ENCODE measurements at places on chromosomes 7 and 10. TPM values are rescaled to one million over a fixed set of nuclear protein-coding genes. Genes with fewer than 3 reads are reported as not detected.
A peak's percentile ranks its signal among the peaks of the same experiment; 100 is the strongest.

GRCh38 chr7:25776744-25777123 lies 375.3 kb upstream of the NFE2L3 start:
- no peak overlapping the region for H3K27ac ChIP-seq
- no peak overlapping the region for H3K4me3 ChIP-seq
- no peak for DNase-seq
- no peaks in the 10 kb centered on the region for H3K27me3 ChIP-seq
- H3K4me1 ChIP-seq = no peaks in the 10 kb centered on the region

GRCh38 chr10:1159131-1160061 lies 103.2 kb downstream of the WDR37 start:
- H3K27me3 ChIP-seq = peaks cover 1% of the 10 kb centered on the region
- H3K36me3 ChIP-seq = no peaks in the 10 kb centered on the region
- peak; percentile 62 for DNase-seq
- H3K27ac ChIP-seq = peak overlapping the region; percentile 2
- no peaks in the 10 kb centered on the region for H3K4me1 ChIP-seq
- no peak overlapping the region for H3K4me3 ChIP-seq

TMEM213 gene
- total RNA-seq = not detected

CYP3A4 gene
- total RNA-seq = not detected

- peaks cover 7% of the 10 kb centered on the region for H3K4me1 ChIP-seq
- peaks cover 22% of the 10 kb centered on the region for H3K36me3 ChIP-seq
- no peak overlapping the region for H3K27ac ChIP-seq
- DNase-seq = no peak
- H3K4me3 ChIP-seq = no peak overlapping the region
These were observed 81.0 kb downstream of the CYP51A1 start for GRCh38 chr7:92053312-92053711.

GRCh38 chr7:47508389-47509380 lies 73.2 kb downstream of the TNS3 start:
- no peaks in the 10 kb centered on the region for H3K4me1 ChIP-seq
- peaks cover 2% of the 10 kb centered on the region for H3K27me3 ChIP-seq
- DNase-seq = no peak
- H3K36me3 ChIP-seq = no peaks in the 10 kb centered on the region
- no peak overlapping the region for H3K4me3 ChIP-seq
- H3K27ac ChIP-seq = no peak overlapping the region

DNA sequence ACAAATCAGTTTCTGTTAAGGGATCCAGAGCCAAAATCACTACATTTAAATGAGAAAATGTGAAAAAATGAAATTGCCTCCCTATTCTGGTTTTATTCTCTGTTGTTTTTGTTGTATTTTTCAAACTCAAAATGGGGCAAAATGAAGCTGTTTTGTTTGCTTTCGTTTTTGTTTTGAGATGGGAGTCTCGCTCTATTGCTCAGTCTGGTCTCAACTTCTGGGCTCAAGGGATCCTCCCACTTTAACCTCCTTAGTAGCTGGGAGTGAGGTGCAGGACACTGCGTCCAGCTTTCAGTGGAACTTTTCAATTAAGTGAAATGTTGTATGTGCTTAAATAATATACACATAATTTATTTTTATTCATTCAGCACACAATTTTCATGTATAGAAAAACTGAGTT lies 205.0 kb downstream of the SORCS1 start:
- H3K4me3 ChIP-seq = no peak overlapping the region
- H3K36me3 ChIP-seq = no peaks in the 10 kb centered on the region
- H3K4me1 ChIP-seq = no peaks in the 10 kb centered on the region
- no peak overlapping the region for H3K27ac ChIP-seq

BAMBI gene
- 0.31 TPM for total RNA-seq

GRCh38 chr7:74057216-74057925 lies 26.2 kb upstream of the LIMK1 start:
- peaks cover 2% of the 10 kb centered on the region for H3K4me1 ChIP-seq
- DNase-seq = no peak
- H3K27me3 ChIP-seq = peaks cover 5% of the 10 kb centered on the region
- H3K27ac ChIP-seq = no peak overlapping the region

DNA sequence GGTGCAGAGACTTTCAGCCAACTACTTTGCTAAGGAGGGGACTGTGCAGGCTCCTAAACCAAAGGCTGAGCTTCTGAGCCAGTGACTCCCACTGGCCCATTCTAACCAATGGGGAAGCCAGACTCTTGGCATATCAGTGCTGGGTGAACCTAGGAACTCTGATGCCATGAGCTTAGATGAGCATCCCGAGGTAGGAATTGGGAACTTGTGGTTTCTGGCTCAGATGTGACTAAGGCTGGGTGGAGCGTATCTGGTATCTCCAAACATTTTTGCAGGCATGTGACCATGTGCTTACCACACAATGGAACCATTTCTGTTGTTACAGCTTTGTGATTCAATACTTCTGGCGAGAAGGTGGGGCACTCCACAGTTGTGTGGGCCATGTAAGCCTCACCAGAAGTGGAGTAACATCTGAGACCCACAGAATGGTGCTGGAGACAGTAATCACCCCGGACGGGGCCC lies 2.5 kb upstream of the AVPI1 start:
- H3K27me3 ChIP-seq = peaks cover 10% of the 10 kb centered on the region
- no peak overlapping the region for H3K27ac ChIP-seq
- peaks cover 14% of the 10 kb centered on the region for H3K4me1 ChIP-seq
- no peaks in the 10 kb centered on the region for H3K36me3 ChIP-seq
- DNase-seq = no peak

PTN gene
- total RNA-seq = not detected

- H3K27me3 ChIP-seq = peaks cover 2% of the 10 kb centered on the region
- peaks cover 4% of the 10 kb centered on the region for H3K36me3 ChIP-seq
- H3K4me3 ChIP-seq = no peak overlapping the region
- peaks cover 14% of the 10 kb centered on the region for H3K4me1 ChIP-seq
- H3K27ac ChIP-seq = no peak overlapping the region
- DNase-seq = no peak
These were observed 18.1 kb upstream of the DPYSL4 start for GRCh38 chr10:132168571-132169030.

- peaks cover 19% of the 10 kb centered on the region for H3K27me3 ChIP-seq
- peaks cover 35% of the 10 kb centered on the region for H3K36me3 ChIP-seq
- H3K4me1 ChIP-seq = peaks cover 29% of the 10 kb centered on the region
- H3K27ac ChIP-seq = peak within 1 kb of the TSS; percentile 95
- H3K4me3 ChIP-seq = peak within 1 kb of the TSS; percentile 93
These were observed at the start of gene PFKP for GRCh38 chr10:3067118-3067858. Gene PFKP (plus strand): TSS chr10:3067548. CDS start chr10:3067596, 48 bp downstream.

INA gene
- 0.92 TPM for total RNA-seq

CASD1 gene
- 13.4 TPM for total RNA-seq

- H3K4me3 ChIP-seq = no peak overlapping the region
- no peaks in the 10 kb centered on the region for H3K36me3 ChIP-seq
- no peak for DNase-seq
- no peaks in the 10 kb centered on the region for H3K4me1 ChIP-seq
- H3K27ac ChIP-seq = no peak overlapping the region
These were observed 100.1 kb upstream of the COL1A2 start for GRCh38 chr7:94294471-94295131.

DNA sequence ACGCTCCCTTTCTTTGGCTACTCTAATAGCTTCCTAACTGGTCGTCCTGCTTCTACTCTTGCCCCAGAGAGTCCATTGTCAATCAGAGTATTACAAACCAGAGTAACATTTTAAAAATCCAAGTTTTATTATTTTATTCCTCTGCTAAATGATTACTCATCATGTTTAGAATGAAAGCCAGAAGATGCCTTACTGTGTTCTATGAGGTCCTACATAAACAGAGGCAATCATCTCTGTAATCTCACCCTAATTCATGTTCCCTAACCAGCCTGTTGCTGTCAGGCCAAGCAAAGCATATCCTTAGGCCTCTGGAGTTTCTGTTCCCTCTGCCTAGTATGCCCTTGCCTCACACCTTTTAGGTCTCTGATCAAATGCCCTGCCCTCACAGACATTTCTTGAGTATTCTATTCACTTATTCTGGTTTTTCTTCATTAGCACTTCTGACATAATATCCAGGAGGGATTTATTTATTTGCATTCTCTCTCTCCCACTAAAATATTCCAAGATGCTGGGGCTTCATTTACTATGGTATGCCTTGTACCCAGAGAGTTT lies 497.5 kb downstream of the PHTF2 start:
- DNase-seq = no peak
- H3K4me1 ChIP-seq = no peaks in the 10 kb centered on the region

- no peak overlapping the region for H3K4me3 ChIP-seq
- DNase-seq = peak; percentile 71
- H3K27ac ChIP-seq = no peak overlapping the region
- no peaks in the 10 kb centered on the region for H3K36me3 ChIP-seq
- H3K27me3 ChIP-seq = no peaks in the 10 kb centered on the region
These were observed 24.1 kb upstream of the PNLIP start for GRCh38 chr10:116521424-116522290.

DNA sequence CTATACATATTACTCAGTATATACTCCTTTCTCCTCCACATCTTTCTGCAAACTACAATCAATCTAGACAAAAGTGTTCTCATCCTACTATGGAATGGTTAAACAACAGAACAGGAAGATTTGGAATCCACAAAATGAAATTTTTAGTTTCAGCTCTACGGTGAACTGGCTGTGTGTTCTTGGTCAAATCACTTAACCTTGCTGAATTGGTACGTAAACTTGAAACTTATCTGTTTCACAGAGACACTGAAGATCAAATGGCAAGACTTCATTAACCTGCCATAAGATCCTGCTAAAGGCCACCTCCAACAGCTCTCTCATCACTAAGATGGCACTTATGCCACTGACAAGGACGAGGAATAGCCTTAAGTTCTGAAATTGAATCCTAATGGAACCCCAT lies 1.5 kb downstream of the NUDCD3 start:
- no peak overlapping the region for H3K27ac ChIP-seq
- no peaks in the 10 kb centered on the region for H3K27me3 ChIP-seq
- H3K36me3 ChIP-seq = peaks cover 35% of the 10 kb centered on the region
- no peak for DNase-seq
- peak overlapping the region; percentile 85 for H3K4me3 ChIP-seq
- peaks cover 40% of the 10 kb centered on the region for H3K4me1 ChIP-seq

DNA sequence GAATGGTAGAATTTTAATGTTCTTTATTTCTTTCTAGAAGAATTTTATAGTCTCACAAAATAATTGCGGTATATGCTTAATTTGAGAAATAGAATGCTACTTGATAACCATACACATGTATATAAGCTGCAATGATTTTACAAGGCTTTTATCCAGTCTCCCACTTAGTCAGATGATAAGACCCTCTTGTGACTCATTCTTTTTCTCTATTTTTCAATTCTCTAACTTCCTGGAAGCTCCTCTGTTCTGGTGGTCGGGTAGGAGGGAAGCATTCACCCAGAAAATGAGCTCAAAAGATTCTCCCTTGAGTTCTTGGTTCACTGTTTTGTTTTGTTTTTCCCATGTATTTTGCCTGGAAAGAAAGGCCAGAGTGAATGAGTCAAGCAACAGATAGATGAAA lies 546.6 kb downstream of the INHBA start:
- H3K36me3 ChIP-seq = no peaks in the 10 kb centered on the region
- no peaks in the 10 kb centered on the region for H3K4me1 ChIP-seq
- DNase-seq = no peak
- no peaks in the 10 kb centered on the region for H3K27me3 ChIP-seq
- no peak overlapping the region for H3K27ac ChIP-seq
- no peak overlapping the region for H3K4me3 ChIP-seq

GRID2IP gene
- not detected for total RNA-seq

DNA sequence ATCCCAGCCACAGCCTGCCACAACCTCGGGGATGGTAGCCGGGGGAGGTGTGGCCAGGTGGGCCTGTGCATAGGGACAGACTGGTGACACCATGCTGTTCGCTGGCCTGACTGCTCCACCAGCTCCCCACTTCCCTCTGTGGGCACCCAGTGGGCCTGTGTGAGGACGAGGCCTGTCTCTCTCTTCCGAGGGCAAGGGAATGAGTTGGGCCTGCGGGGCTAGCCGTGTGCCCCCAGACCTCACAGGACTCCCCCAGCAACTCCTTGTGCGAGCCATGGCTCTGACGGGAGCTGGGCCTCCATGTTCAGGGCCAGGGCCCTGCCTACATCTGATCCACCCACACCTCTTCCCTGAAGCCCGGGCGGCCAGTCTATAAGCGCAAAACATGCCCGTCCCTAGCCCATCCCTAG lies 40.5 kb downstream of the PWWP2B start:
- H3K4me3 ChIP-seq = no peak overlapping the region
- H3K4me1 ChIP-seq = peaks cover 9% of the 10 kb centered on the region
- no peak overlapping the region for H3K27ac ChIP-seq
- no peaks in the 10 kb centered on the region for H3K27me3 ChIP-seq
- DNase-seq = no peak

HTR7 gene
- not detected for total RNA-seq

GRCh38 chr7:48112401-48113165 lies 23.5 kb downstream of the UPP1 start:
- H3K36me3 ChIP-seq = peaks cover 18% of the 10 kb centered on the region
- no peaks in the 10 kb centered on the region for H3K27me3 ChIP-seq
- H3K4me1 ChIP-seq = peaks cover 11% of the 10 kb centered on the region
- no peak overlapping the region for H3K4me3 ChIP-seq
- H3K27ac ChIP-seq = no peak overlapping the region

IRF5 gene
- total RNA-seq = 16.2 TPM

GPR85 gene
- total RNA-seq = not detected

- no peak overlapping the region for H3K4me3 ChIP-seq
- H3K27me3 ChIP-seq = no peaks in the 10 kb centered on the region
These were observed 202.0 kb downstream of the POM121L12 start for GRCh38 chr7:53237344-53237913.

CFAP46 gene
- not detected for total RNA-seq

DNA sequence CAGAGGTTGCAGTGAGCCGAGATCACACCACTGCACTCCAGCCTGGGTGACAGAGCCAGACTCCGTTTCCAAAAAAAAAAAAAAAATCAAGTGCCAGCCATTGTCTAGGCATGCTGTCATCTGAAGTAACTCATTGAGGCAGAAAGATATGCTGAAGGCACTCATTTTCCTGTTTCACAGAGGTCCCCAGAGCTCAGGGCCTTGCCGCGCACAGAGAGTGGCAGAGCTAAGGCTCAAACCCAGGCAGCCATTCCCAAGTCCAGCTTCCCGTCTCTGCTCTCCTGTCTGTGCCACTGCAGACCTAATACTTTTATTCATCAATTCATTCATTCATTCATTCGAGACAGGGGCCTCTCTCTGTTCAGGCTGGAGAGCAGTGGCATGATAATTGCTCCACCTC lies 3.5 kb downstream of the GRIFIN start:
- no peaks in the 10 kb centered on the region for H3K36me3 ChIP-seq
- DNase-seq = no peak
- no peak overlapping the region for H3K4me3 ChIP-seq
- H3K27ac ChIP-seq = no peak overlapping the region
- H3K27me3 ChIP-seq = peaks cover 14% of the 10 kb centered on the region

- H3K36me3 ChIP-seq = no peaks in the 10 kb centered on the region
- no peaks in the 10 kb centered on the region for H3K4me1 ChIP-seq
- H3K4me3 ChIP-seq = no peak overlapping the region
- H3K27me3 ChIP-seq = no peaks in the 10 kb centered on the region
These were observed 79.6 kb upstream of the FOXP2 start for GRCh38 chr7:114334989-114335388.

DNA sequence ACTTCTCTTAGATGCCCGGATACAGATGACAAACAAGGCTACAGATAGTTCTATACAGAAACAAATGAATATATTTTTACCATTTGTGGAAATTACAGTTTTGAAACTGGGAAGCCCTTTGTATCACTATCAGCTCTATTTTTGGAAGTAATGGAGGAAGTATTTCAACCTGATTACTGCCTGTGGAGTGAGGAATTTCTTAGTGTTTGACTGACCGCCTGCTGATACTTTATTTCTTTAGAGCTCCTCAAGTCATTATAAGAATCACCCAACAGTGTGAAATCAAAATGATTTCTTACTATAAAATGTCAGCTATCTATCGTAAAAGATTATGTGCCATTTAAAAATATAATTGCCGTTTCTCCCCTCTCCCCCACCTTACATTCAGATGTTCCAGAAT lies 290.9 kb downstream of the SDK1 start:
- no peaks in the 10 kb centered on the region for H3K36me3 ChIP-seq
- no peak overlapping the region for H3K4me3 ChIP-seq
- H3K4me1 ChIP-seq = no peaks in the 10 kb centered on the region
- no peak for DNase-seq

All from activated CD4-positive, alpha-beta T cell treated with anti-CD3 and anti-CD28 coated beads, Interleukin-2, amount 10 ng/mL, durations not matched to agents 24 days and 14 days (primary cell).